Esophagus mucosa (tissue), 1 donor: ENCODE measurements at places on chromosomes 5 and 9. TPM values are rescaled to one million over a fixed set of nuclear protein-coding genes. Genes with fewer than 3 reads are reported as not detected.

The PCDHB13 gene
- 3.4 TPM for total RNA-seq

The ALDH1A1 gene
- total RNA-seq = 3.3 TPM

The PDE6A gene
- total RNA-seq = 0.48 TPM

The FRRS1L gene
- total RNA-seq = not detected
